ENCODE measurements at places on chromosomes 3 and 15.

- no peak for DNase-seq
These were observed 50.7 kb downstream of the MYLK start for GRCh38 chr3:123833398-123833785.

GRCh38 chr3:184249412-184250166, at the start of gene EEF1AKMT4:
EEF1AKMT4 (plus strand) TSS chr3:184249672; CDS start chr3:184249695, 23 bp downstream.
- peak; percentile 90 for DNase-seq

DNA sequence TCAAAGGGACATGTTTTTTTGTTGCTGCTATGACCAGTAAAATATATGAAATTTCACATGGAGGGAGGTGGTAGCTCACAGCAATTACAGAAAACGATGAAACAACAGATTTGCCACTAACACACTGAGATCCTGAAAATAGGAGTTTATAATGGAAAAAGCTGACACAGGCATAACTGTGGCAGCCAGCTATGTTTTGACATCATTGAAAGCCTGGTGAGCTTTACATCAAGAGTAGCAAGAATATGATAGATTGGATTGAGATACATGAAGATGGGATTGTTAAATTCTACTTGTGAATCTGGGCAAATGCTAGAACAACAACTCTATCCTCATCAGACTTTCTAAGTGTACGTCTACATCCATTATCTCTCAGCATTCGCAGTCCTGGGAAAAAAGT, 760.7 kb downstream of the GRM7 start:
- DNase-seq, result no peak

DNA sequence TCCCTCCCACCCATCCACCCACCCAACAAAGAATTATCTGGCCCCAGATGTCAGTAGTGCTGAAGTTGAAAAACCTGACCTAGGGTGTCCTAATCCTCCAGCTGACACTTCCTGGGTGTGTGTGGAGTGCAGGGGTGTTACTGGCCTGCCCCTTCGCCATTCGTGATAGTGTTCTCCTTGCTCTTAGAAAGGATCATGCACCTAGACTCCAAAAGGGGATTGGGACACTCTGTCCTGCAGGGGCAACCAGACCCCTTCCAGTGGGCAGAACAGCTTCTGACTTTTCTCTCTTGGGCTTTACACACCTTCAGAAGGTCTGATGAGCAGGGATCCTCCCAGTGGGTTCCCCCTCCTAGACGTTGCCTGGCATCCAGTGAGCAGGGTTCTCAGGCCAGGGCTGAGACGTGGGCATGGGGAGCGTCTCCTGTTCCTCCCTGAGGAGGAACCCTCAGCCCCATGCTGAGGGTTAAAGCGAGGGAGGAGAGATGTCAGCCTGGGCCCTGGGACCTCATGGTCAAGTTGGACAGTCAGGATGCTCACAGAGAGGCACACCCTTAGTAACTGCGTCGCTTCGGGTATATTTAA, 75.0 kb downstream of the AAGAB start:
- DNase-seq, result no peak
